Cerebellar cortex (tissue), 1 donor: ENCODE measurements at places on chromosomes 6 and 20.

- no peak for DNase-seq
Observed at GRCh38 chr20:6070829-6071695, 17.2 kb upstream of the LRRN4 start.

- no peak for DNase-seq
Observed at GRCh38 chr6:158031381-158032353, 50.0 kb downstream of the SYNJ2 start.

DNA sequence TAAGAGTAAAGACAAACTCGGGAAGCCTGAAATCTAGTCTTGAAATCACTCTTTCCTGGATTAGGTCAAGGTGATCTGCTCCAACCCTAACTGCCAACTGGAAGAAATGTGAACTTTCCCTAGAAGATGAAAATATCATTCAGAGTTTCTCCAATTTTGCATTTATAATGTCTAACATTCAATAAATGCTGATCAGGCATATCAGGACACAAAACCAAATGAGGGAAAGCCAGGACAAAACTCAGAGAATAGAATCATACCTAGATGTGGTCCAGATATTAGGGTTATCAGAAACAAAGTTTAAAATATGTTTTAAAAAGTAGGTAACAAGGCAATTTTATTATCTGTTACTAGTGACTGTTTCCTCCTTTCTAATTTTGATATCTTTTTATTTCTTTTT is 335.5 kb upstream of the MAP3K7 start:
- DNase-seq = no peak

DNA sequence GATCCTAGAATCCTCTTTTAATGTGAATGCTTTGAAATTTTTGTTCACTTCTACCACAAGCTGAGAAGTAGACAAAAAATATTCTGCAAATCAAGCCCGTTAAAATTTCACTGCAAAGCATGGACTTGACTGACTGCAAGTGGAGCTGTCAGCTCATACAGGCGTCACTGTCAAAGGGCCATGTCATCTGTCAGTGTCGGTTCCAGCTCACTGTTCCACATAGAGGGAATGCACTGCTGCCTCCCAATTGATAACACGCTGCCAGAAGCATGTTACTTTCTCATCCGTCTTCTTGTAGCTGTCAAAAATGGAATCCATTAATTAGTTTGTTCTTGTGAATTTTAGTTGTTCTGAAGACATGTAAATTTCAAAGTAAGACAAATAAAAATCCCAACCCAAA is 50.4 kb upstream of the FBXL4 start:
- no peak for DNase-seq

- no peak for DNase-seq
Observed at GRCh38 chr6:157019733-157020132, 242.6 kb downstream of the ARID1B start.

- no peak for DNase-seq
Observed at GRCh38 chr6:134058622-134059366, 6.4 kb upstream of the SLC2A12 start.
